ENCODE measurements at places on chromosomes 5 and 9.

- no peaks in the 10 kb centered on the region for H3K27me3 ChIP-seq
- no peak overlapping the region for H3K27ac ChIP-seq
- no peak overlapping the region for H3K4me3 ChIP-seq
- H3K4me1 ChIP-seq = no peaks in the 10 kb centered on the region
- DNase-seq = no peak
Observed at GRCh38 chr5:147504011-147504410, 5.9 kb downstream of the DPYSL3 start.

- no peaks in the 10 kb centered on the region for H3K36me3 ChIP-seq
- H3K27ac ChIP-seq = no peak overlapping the region
- no peak overlapping the region for H3K4me3 ChIP-seq
- H3K27me3 ChIP-seq = no peaks in the 10 kb centered on the region
- DNase-seq = no peak
Observed at GRCh38 chr5:91983869-91984268, 600.8 kb upstream of the ARRDC3 start.

DNA sequence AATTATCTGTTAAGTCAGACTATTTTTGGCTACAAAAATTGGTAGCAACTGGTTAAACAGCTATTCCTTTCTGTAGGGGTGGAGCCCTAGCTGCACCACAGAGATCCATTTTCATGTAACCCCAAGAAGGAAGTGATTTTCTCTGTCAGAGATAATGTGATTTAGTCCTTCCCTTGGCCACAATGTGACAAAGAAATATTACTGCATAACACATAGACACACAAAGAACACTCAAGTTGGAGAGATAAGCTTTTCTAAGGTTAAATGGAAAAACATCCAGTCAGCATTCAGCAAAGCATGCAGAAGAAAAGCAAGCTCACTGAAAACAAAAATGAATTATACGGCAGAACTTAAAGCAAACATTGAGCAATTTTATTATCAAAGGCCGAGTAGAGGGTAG is 227.8 kb upstream of the CDH9 start:
- H3K27ac ChIP-seq = no peak overlapping the region
- no peaks in the 10 kb centered on the region for H3K36me3 ChIP-seq
- no peaks in the 10 kb centered on the region for H3K4me1 ChIP-seq
- H3K4me3 ChIP-seq = no peak overlapping the region
- no peak for DNase-seq

GRCh38 chr5:141560151-141560550 is 58.6 kb downstream of the DIAPH1 start:
- DNase-seq = no peak
- H3K4me3 ChIP-seq = no peak overlapping the region
- no peak overlapping the region for H3K27ac ChIP-seq
- no peaks in the 10 kb centered on the region for H3K36me3 ChIP-seq
- no peaks in the 10 kb centered on the region for H3K27me3 ChIP-seq

DNA sequence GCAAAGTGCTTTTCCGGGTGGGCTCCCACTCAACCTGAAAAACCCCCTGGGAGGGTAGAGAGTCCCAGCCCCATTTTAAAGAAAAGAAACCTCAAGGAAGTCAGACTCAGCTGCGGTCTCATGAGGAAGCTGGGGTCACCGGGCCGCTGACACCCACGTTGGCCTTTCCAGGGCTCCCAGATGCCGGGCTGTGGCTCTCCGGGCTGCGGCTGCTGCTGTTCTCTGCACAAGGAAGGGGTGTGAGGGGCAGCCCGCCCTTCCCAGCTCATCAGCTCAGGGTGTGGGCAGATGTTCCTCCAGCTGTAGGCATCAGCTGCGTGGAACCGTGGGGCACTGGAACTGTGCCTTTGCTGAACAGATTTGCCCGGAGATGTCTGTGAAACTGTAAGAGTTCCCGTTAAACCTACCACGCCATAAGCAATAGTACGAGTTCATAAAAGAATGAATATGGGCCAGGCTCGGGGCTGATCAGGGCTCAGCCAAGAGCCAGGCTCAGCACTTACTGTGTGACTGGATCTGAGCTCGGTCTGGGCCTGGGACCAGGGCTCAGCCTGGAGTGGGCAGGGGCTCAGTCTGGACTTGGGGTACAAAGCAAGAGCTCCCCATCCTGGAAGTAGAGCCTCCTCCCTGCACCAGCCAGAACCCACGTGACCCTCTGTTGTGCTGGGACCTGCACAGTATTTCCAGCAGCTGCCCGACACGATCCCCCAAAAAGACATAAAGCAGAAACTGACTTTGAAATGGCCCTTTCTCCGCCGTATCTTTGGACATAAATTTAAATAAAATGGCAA is 130.2 kb upstream of the PPP1R26 start:
- H3K27ac ChIP-seq = no peak overlapping the region
- H3K36me3 ChIP-seq = no peaks in the 10 kb centered on the region
- DNase-seq = no peak

DNA sequence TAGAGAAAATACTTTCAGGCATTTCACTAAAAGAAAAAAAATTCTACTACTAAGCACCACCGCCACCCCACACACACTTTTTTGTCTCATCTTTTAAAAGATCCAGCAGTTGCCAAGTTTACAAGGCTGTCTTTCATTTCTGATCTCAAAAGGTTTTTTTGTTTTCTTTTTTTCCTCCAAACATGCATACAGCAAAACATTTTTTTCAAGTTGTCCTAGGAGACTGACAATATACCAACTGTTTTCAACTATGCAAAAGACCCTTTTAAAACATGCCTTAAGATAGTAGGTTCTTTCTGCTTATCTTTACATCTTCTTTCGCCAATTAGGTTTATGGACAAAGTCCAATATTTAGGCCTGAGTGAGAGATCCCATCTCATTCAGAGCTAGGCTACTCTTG is 65.2 kb downstream of the HMHB1 start:
- H3K27me3 ChIP-seq = no peaks in the 10 kb centered on the region
- H3K36me3 ChIP-seq = no peaks in the 10 kb centered on the region
- no peaks in the 10 kb centered on the region for H3K4me1 ChIP-seq
- no peak overlapping the region for H3K4me3 ChIP-seq
- H3K27ac ChIP-seq = no peak overlapping the region

GRCh38 chr9:32015795-32016194 is 368.6 kb upstream of the ACO1 start:
- H3K27ac ChIP-seq = no peak overlapping the region
- no peak overlapping the region for H3K4me3 ChIP-seq
- H3K4me1 ChIP-seq = no peaks in the 10 kb centered on the region
- no peaks in the 10 kb centered on the region for H3K27me3 ChIP-seq

DNA sequence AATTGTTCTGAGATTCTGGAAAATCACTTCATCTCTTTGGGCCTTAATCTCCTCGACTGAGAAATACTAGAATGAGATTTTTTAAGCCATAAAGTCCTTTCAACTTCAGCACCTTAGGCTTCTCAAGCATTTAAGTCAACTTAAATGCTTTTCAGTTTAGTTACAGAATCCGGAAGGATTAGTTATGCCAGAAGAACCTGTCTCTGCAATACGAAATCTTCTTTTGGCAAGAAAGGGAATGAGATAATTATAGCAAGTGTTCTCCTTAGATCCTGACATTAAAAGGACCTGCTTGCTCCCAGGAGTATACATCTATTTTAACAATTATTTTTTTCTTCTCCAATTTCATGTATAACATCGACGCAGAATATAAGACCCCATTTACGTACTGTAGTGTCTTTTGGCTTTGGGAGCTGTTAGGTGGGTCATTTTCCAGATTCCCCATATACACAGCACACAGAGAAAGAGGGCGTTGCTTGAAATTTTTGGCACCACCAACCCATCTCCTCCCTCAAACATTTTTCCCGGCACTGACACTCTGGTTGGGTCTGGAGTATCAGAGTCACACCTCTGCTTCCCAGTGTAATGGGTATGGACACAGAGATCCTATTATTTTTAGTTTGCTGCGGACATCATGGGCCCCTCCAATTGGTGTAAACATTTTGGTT is 43.6 kb upstream of the CLINT1 start:
- no peaks in the 10 kb centered on the region for H3K36me3 ChIP-seq
- H3K27me3 ChIP-seq = no peaks in the 10 kb centered on the region
- no peak overlapping the region for H3K27ac ChIP-seq
- H3K4me1 ChIP-seq = no peaks in the 10 kb centered on the region
- H3K4me3 ChIP-seq = no peak overlapping the region

DNA sequence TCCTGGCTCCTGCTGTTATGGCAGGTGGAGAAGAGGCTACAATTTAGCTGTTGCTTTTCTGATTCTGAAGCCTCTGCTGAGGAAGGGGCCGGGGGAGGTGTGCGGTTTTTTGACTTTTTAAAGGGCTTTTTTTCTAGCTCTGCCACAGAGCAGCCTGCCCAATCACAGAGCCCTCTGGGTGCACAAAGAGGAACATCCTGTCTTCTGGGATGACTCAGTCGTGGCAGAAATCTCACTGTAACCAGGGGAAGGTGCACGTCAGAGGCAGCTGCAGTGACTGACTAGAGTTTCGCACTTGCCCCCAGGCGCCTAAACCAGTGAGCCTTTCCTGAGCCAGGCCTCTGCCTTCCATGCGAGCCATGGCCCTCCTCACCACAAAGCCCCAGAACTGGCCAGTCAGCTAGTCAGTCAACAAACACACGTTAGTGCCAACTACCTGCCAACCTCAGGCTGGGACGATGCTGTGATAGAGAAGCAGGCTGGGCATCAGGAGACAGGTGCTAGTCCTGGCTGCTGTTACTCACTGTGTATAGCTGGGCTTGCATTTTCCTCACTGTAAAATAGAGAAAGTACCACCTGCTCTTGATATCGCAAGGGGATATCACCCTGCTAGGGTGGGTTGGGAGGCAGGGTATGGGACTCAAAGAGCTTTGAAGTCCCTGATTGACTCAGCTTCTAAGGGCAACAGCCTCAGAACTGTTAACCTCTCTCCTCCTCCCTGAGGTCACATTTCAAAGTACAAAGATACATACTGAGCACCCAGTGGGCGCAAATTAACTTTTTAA is 2.2 kb downstream of the AKNA start:
- no peak overlapping the region for H3K4me3 ChIP-seq
- no peak overlapping the region for H3K27ac ChIP-seq
- H3K27me3 ChIP-seq = no peaks in the 10 kb centered on the region
- H3K4me1 ChIP-seq = peaks cover 24% of the 10 kb centered on the region

- H3K27me3 ChIP-seq = no peaks in the 10 kb centered on the region
- H3K36me3 ChIP-seq = no peaks in the 10 kb centered on the region
- no peak overlapping the region for H3K4me3 ChIP-seq
- DNase-seq = no peak
- no peak overlapping the region for H3K27ac ChIP-seq
Observed at GRCh38 chr9:106846857-106847256, 16.1 kb upstream of the ZNF462 start.

- peaks cover 5% of the 10 kb centered on the region for H3K4me1 ChIP-seq
- no peaks in the 10 kb centered on the region for H3K36me3 ChIP-seq
- DNase-seq = peak; percentile 74
- H3K27me3 ChIP-seq = no peaks in the 10 kb centered on the region
- H3K27ac ChIP-seq = no peak overlapping the region
Observed at GRCh38 chr5:137075163-137075970, 423.8 kb downstream of the SPOCK1 start.

DNA sequence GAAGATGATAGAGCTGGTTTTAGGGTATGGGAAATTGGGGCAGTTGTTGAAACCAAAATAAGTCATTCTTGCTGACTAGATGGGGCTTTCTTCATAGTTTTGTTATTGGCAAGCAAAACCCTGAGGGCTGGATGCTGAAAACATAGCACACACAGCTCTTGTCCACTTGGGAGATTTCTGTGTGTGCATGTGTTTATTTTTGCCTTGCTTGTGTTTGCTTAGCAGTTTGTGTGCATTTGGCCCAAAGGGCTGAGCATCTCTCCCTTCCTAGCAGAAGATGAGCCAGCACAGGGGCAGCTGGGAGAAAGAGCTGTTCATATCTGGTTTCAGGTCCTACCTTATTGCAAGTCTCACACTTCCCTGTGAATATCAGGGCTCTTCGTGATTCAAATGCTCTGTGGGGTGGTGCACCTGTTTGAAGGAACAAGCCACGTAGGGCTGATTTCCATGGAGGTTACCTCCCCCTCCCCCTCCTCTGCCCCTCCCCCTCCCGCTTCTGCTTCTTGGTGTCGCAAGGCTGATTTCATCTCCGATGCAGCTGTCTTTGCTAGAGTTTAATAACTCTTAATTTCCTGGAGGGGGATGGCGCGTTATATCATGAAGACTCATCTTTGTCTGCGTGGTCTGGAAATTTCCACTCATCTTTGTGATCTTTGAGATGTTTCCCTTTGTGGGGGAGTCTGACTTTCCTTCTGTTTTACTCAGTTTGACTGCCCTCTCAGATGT is 296.5 kb downstream of the ARHGAP26 start:
- DNase-seq = no peak
- no peak overlapping the region for H3K27ac ChIP-seq
- H3K27me3 ChIP-seq = no peaks in the 10 kb centered on the region
- peaks cover 3% of the 10 kb centered on the region for H3K4me1 ChIP-seq
- H3K4me3 ChIP-seq = no peak overlapping the region

- DNase-seq = no peak
- H3K27me3 ChIP-seq = no peaks in the 10 kb centered on the region
- 0 out of 2 replicates have a peak, but pooled peaks cover 2% of the 10 kb centered on the region for H3K36me3 ChIP-seq
Observed at GRCh38 chr5:168347368-168348083, 56.1 kb downstream of the WWC1 start.

- DNase-seq = no peak
- no peak overlapping the region for H3K4me3 ChIP-seq
- no peaks in the 10 kb centered on the region for H3K27me3 ChIP-seq
- H3K4me1 ChIP-seq = peaks cover 14% of the 10 kb centered on the region
Observed at GRCh38 chr9:34994260-34994899, 4.8 kb downstream of the DNAJB5 start.

GRCh38 chr5:127070243-127070642 is 3.1 kb downstream of the C5orf63 start:
- no peak overlapping the region for H3K4me3 ChIP-seq
- H3K4me1 ChIP-seq = peaks cover 2% of the 10 kb centered on the region
- no peak for DNase-seq
- H3K27me3 ChIP-seq = no peaks in the 10 kb centered on the region
- no peaks in the 10 kb centered on the region for H3K36me3 ChIP-seq

DNA sequence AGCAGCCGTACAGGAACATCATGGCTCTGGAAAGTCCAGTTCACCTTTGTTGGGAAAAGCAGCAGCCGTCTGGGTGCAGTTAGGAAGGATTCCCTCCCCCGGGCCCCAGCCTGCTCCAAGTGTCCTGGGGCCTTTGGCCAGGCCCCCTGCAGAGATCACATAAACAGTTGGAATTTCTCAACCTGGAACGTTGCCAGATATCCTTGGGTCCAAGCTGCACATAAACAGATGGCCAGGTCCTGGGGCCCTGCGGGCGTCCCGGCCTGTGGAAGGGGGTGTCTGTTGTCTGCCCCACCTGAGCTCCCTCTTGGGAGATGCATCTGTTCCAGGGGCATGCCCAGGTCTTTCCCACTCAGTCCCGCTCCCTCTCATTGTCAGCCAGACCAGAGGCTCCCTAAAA is 92.7 kb downstream of the COL5A1 start:
- DNase-seq = no peak
- H3K27ac ChIP-seq = no peak overlapping the region
- no peaks in the 10 kb centered on the region for H3K27me3 ChIP-seq
- H3K4me1 ChIP-seq = peaks cover 1% of the 10 kb centered on the region

GRCh38 chr5:61884252-61884855 is 421.7 kb upstream of the KIF2A start:
- no peaks in the 10 kb centered on the region for H3K27me3 ChIP-seq
- no peak overlapping the region for H3K4me3 ChIP-seq
- H3K36me3 ChIP-seq = no peaks in the 10 kb centered on the region
- no peak for DNase-seq
